ENCODE measurements at places on chromosomes 7 and 10.

- DNase-seq: no peak
Measured at GRCh38 chr10:29791773-29792172, 157.0 kb upstream of the SVIL start.

DNA sequence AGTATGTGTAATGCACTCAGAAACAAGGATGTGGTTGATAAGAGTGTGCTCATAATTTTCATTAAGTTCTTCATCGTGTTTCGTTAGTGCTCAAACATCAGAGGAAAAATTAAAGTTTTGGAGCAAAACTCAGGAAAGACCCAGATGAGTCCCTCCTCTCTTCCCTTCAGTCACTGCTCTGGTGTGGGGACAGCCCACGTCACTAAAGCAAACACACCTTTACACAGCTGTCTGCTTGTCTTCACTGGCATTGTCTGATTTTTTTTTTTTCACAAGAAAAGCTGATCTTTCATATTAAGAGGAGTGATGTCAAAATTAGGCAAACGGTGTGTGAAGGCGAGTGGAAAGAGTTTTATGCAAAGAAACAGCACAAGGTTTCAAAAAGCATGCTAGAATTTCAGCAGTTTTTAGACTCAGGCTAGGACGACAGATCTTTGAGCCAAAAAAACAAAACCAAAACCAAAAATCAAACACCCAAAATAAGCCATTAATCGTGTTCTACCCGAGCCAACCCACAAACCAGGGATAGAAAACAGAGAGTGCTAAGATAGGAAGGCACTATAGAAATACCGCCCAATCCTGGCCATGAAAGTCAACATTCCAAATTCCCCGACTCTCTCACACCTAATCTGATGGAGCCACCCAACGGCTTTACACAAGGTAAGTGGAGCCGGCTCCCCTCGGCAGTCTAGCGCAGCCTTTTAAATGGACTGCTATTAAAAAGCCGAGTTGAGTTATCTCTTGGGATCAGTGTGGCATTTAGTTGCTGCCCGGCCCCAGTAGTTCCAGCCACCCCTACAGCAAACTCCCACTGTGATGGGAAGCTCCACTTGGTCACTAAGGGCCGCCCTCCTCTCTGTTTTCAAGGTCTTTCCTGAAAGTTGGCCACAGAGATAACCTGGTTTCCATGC is 27.9 kb upstream of the GATA3 start:
- no peak for DNase-seq

GRCh38 chr7:116786791-116787443 is 75.5 kb upstream of the CAPZA2 start:
- no peak for DNase-seq

GRCh38 chr10:8392216-8392615 is 337.7 kb downstream of the GATA3 start:
- no peak for DNase-seq

GRCh38 chr7:106345421-106346166 is 60.8 kb upstream of the NAMPT start:
- DNase-seq: no peak

- no peak for DNase-seq
Measured at GRCh38 chr7:70426249-70426880, 705.6 kb upstream of the GALNT17 start.

- no peak for DNase-seq
Measured at GRCh38 chr10:114609518-114610426, 48.3 kb downstream of the ABLIM1 start.

DNA sequence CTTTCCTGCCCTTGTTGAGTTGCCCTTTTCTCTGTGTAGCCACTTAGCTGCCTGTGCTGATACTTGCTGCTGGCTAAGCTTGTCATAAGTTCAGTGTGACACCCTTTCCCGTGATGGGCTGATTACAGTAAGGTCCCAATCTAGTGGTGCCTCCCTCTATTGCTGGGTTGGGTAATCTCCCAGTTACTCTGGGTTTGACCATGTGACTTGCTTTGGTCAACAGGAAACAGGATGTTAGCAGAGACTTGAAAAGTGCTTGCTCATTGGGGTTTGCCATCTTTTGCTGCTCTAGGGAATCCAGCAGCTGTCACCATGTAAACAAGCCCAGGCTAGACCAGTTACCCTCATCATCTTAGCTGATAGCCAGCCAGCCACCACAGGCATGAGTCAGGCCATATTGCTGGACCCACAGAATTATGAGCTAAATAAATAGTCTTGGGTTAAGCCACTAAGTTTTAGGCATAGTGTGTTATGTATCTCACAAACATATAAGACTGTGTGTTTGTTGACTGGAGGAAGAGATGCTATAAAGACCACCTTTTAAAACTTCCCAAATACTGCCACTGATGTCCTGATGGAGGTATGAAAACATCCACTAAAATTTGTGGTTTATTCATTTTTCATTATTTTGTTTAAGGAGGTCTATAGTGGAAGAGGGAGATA is 4.0 kb upstream of the LEP start:
- DNase-seq: no peak

GRCh38 chr7:12581897-12582296 is 11.4 kb downstream of the SCIN start:
- DNase-seq: no peak
